ENCODE measurements at places on chromosomes 5 and 9.

DNA sequence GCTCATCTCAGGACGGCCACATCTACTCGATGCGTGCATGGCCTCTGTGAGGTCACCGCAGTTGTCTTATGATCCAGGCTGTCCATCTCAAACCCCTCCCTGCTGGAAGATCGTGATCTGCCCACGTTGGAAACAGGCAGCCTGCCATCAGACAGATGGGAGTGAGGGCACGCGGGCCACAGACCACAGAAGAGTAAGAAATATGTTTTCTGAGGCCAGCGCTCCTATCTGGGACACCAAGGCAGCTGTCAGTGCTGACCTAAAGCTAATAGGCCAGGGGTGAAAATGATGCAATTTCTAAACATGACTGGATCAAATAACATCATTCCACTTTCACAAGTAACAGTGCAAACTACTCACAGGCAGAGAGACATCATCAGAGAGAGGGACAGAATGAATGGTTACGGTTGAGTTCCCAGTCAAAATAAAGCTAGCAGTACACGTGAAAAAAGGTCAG is 57.1 kb upstream of the CER1 start:
- no peak for DNase-seq

GRCh38 chr9:29969856-29970647 is 2396.8 kb upstream of the C9orf72 start:
- DNase-seq, result no peak

DNA sequence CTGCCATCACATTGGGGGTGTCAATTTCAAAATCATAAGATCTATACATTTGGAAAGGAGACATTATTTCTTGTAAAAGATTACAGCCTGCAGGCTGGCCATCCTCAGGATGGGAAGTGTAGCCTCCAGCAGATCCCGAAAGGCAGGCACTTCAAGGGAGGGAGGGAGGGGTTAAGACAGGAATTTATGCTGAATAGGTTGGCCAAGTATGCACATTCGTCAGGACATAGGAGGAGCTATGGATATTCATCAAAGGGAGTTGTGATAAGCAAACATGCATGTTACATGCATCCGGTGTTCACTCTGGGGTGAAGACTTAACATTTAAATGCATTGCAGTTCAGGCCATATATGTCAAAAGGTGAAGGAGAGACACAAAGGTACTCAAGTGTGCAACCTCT is 119.4 kb downstream of the CEP120 start:
- no peak for DNase-seq

DNA sequence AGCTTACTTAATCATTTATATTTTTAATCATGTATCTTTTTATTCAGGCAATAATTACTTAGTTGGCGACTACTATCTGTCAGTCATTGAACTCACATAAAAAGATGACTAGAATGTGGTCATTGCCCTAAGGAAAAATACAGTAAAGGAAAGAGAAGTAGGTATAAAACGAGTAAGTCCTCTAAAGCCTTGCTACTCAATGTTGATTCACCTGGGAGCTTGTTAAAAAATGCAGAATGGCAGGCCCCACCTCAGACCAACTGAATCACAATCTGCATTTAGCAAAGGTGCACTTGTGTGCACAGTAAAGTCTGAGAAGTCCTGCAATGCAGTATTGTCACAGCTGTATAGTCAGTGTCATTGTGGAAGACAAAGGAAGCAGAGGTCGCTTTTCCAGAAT is 592.4 kb downstream of the CSNK1G3 start:
- no peak for DNase-seq

DNA sequence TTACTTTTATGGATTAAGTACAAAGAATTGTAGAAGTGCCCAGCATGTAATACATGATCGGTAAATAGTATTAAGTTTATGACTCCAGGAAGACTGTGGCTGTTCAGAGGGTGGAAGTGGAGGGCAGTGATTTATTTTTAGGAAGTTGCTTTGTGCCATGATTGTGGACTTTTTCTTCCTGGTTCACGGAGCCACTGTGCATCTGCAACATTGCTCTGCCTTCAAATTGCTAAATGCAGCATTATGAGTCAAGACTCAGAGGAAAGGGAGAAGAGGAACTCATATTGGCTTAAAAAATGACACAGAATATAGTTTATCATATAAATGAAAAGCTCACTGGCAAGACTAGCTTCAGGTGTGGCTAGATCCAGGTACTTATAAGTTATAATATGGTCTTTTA is 301.5 kb downstream of the KCTD16 start:
- DNase-seq, result no peak

DNA sequence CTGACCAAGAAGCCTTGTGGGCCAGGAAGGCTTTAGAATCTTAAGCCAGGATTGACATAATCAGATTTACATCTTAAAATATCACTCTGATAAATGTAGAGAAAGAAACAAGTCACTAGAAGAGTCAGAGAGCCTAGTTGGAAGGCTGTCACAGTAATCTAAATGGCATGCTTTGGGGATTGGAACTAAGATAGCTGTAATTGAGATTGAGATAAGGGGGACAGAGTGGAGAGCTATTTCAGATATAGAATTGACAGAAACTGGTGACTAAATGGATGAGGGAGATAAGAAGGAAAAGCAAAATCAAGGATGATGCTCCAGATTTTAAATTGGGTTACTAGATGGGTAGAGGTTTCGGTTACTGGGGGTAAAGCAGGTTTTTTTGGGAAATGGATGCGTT is 100.5 kb downstream of the XRCC4 start:
- no peak for DNase-seq

DNA sequence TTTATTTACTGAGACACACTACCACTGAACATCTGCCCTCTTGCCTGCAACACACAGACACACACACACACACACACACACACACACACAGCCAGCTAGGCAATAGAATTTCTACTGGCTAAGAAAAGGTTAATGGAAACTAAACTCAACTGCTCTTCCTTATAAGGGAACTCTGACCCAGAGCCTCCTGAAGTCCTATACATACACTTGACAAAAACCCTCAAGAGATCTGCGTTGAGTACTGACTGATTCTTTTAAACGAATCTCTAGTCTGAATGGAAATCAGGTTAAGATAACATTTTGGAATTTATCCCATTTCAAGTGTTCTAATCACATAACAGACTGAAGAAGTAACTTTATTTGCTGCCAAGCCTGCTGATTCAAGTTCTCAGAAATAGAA is 25.9 kb upstream of the TRPM3 start:
- DNase-seq, result no peak

- DNase-seq, result no peak
Measured at GRCh38 chr5:32777733-32778132, 66.6 kb downstream of the NPR3 start.

- no peak for DNase-seq
Measured at GRCh38 chr5:11596657-11597071, 307.6 kb downstream of the CTNND2 start.

All from NAMALWA (cell line).